ENCODE measurements at places on chromosomes 6 and 20.

- no peak for DNase-seq
Measured at GRCh38 chr6:157861814-157862213, 38.8 kb downstream of the SNX9 start.

GRCh38 chr6:137978252-137978896, 111.3 kb downstream of the TNFAIP3 start:
- no peak for DNase-seq

GRCh38 chr6:140174524-140174923, 800.1 kb upstream of the CITED2 start:
- no peak for DNase-seq

DNA sequence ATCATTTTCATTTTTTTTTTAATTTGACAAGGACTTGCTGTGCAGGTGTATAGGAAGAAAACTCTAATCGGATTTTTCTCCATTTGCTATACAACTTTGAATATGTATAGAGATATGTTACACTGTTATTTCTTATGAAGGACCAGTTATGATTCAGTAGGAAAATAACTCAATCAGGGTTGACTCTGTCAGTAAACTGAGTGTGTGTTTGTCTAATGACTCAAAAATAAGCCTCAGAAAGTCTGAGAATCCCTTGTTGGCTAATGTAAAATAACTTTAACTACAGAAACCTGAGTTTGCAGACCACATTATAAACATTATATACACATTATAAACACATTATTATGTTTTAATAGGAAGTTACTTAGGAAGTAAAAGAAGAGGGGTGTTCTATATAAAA, 352.6 kb downstream of the RIMS1 start:
- no peak for DNase-seq

GRCh38 chr6:28167068-28167467, 25.4 kb downstream of the ZKSCAN8 start:
- DNase-seq, result no peak

DNA sequence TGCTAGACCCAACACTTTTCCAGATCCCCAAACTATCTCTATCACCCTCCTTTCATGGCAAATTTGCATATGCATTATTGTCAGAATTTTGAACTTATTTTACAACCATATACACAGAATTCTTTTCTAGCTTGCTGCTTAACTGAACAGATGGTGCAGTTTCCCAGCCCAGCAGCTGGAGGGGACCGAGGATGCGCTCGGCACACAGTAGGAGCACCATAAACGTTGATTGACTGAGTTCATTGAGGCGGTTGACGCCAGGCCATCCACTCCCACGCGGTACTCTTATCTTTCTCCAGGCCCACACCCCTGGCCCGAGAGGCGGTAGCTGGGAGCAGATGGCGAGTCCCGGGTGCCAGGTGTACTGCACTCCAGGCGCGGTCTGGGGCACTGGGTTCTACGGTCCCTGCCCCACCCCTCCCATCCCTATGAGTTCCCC, 6.8 kb upstream of the SOX4 start:
- peak; percentile 57 for DNase-seq

DNA sequence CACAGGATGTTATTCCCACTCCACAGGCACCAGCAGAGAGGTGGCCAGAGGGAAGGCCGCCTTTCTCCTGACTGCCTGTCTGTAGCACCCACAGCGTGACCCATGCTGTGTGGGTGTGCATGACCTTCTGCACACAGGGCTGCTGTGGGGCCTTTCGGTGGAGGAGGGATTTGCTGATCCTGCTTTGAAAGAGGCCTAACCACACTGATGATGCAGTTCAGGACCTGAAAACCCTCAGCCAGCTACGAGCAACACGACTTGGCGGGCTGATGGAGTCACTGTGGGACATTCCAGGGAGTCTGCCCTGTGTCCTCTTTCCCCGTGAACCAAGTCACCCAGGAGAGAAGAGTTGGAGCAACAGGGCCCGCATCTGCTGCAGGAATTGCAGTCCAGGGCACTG, 49.1 kb downstream of the SYTL3 start:
- no peak for DNase-seq

DNA sequence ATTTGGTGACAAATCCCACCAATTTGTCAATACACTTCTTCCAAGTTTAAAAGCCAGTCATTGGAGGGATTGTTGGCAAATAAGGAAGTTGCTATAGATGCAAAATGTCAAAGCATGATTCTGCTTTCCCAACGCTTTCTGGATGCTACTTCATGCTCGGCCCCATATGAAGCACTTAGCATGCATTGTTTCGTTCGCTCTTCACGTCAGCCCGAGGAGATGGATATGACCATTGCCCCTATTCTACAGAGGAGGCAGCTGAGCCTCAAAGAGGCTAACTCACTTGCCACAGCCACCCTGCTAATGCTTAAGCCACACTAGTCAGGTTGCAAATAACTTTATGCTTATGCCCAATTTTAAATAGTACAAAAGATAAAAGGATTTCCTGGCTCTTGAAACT, 2.8 kb upstream of the NXT1 start:
- no peak for DNase-seq

DNA sequence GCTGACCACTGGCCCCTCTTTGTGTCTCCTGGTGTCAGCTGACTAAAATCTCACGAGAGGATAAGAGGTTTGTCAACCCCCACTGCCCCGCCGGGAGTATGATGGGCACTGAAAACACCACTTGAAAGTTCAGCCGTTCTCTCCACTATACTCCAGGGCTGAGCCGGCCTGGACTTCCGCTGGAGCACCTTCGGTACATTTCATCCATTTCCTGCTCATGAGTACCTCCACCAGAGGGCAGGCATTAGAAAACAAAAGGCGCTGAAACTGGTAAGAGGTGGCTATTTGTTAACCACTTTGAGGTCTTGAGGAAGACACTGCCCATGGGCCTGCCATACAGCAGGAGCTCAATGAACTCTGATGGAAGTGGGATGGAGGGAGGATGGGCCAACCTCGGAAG, 17.9 kb upstream of the ANKRD60 start:
- no peak for DNase-seq

Data from left ventricle myocardium superior (tissue), 1 donor.